ENCODE measurements at places on chromosomes 16 and 17. TPM values are rescaled to one million over a fixed set of nuclear protein-coding genes. Genes with fewer than 3 reads are reported as not detected.
A peak's percentile ranks its signal among the peaks of the same experiment; 100 is the strongest.

NAGPA gene
- total RNA-seq = 16.8 TPM

ABCA6 gene
- 0.48 TPM for total RNA-seq

CSH2 gene
- total RNA-seq = not detected

TEX19 gene
- total RNA-seq = 0.14 TPM

TM4SF5 gene
- total RNA-seq = 5.3 TPM

TBX6 gene
- 1.6 TPM for total RNA-seq

GRCh38 chr17:43860927-43861622 lies 14.1 kb downstream of the CD300LG start:
- peaks cover 2% of the 10 kb centered on the region for H3K27me3 ChIP-seq
- no peaks in the 10 kb centered on the region for H3K4me1 ChIP-seq
- no peak overlapping the region for H3K4me3 ChIP-seq
- no peaks in the 10 kb centered on the region for H3K36me3 ChIP-seq
- DNase-seq = no peak
- no peak overlapping the region for H3K27ac ChIP-seq

DNA sequence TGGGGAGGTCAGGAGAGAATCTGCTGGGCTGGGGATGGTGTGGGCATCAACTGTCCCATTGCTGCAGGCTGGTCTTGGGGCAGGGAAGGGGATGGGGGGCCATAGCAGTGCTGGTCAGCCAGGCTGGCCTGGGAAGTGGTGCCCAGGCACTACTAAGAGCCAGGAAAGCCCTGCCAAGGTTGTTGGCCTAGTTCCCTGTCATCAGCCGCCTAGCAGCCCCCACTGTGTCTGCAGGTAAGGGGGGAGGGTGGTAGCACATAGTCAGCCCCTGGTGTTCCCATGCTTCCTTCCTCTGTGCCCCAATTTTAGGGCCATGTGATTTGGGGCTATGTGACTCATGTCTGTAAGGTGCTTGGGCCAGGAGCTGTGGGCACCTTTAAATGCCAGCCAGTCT lies 17.8 kb downstream of the GJD3 start:
- no peak for DNase-seq
- H3K4me3 ChIP-seq = peak overlapping the region; percentile 62
- peaks cover 10% of the 10 kb centered on the region for H3K36me3 ChIP-seq
- no peaks in the 10 kb centered on the region for H3K27me3 ChIP-seq

GRCh38 chr17:6355196-6355595 lies 79.7 kb downstream of the AIPL1 start:
- no peaks in the 10 kb centered on the region for H3K36me3 ChIP-seq
- no peaks in the 10 kb centered on the region for H3K27me3 ChIP-seq
- DNase-seq = peak; percentile 20
- no peak overlapping the region for H3K4me3 ChIP-seq

DNA sequence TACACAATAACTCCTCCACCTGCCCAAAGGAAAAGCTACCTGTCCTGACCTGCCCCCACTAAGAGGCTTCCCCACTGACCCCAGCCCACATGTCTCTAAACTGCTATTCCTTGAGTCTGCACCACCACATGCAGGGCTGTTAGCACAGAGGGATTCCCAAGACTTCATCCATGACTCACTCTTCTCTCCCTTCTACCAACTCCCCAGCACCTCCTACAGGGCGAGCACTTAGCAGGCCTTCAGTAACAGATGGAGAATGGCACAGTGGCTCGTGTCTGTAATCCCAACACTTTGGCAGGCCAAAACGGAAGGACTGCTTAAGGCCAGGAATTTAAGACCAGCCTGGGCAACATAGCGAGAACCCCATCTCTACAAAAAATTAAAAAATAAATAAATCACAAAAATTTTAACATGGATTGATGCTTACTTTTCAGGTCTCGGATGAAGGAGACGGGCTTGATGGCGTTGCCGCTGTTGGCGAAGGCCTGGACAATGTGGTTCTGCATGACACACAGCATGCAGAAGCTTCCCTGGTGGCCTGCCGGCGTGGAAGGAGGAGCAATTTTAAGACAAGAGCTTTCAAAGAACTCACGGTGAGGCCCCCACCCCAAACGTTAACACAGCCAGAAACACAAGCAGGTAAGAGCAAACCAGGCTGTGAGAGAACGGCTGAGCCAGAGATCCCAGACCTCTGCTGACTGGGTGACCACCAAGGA lies 12.0 kb downstream of the USP36 start:
- H3K36me3 ChIP-seq = peaks cover 36% of the 10 kb centered on the region
- H3K27me3 ChIP-seq = no peaks in the 10 kb centered on the region
- no peaks in the 10 kb centered on the region for H3K4me1 ChIP-seq
- H3K4me3 ChIP-seq = no peak overlapping the region
- H3K27ac ChIP-seq = no peak overlapping the region
- DNase-seq = no peak

GRCh38 chr17:6706996-6707395 lies 6.2 kb downstream of the SLC13A5 start:
- no peak overlapping the region for H3K4me3 ChIP-seq
- peaks cover 60% of the 10 kb centered on the region for H3K27me3 ChIP-seq
- H3K36me3 ChIP-seq = no peaks in the 10 kb centered on the region
- no peak for DNase-seq
- H3K27ac ChIP-seq = no peak overlapping the region

- H3K4me3 ChIP-seq = no peak overlapping the region
- H3K27ac ChIP-seq = no peak overlapping the region
- H3K36me3 ChIP-seq = no peaks in the 10 kb centered on the region
These were observed 6.5 kb upstream of the DHX40 start for GRCh38 chr17:59558953-59559352.

DNA sequence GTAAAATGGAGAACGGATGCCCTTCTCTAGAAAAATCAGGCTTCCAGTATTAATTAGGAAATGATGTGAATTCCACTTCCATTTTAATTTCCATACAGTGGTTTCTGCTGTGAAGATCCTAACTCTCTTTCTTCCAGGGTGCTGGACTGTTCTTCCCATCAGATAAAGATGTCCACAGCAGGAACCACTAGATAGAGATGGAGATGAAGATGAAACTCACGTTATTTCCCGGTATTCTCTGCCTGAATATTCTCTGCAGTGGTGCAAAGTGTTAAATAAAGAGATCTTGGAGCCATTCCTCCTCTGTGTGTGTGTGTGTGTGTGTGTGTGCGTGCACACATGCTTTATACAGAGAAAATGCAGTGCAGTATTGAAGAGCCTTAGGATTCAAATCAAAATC lies 727.5 kb downstream of the KCNJ2 start:
- no peak for DNase-seq
- H3K36me3 ChIP-seq = no peaks in the 10 kb centered on the region
- no peaks in the 10 kb centered on the region for H3K4me1 ChIP-seq
- no peak overlapping the region for H3K27ac ChIP-seq
- H3K27me3 ChIP-seq = peaks cover 3% of the 10 kb centered on the region
- no peak overlapping the region for H3K4me3 ChIP-seq

DNA sequence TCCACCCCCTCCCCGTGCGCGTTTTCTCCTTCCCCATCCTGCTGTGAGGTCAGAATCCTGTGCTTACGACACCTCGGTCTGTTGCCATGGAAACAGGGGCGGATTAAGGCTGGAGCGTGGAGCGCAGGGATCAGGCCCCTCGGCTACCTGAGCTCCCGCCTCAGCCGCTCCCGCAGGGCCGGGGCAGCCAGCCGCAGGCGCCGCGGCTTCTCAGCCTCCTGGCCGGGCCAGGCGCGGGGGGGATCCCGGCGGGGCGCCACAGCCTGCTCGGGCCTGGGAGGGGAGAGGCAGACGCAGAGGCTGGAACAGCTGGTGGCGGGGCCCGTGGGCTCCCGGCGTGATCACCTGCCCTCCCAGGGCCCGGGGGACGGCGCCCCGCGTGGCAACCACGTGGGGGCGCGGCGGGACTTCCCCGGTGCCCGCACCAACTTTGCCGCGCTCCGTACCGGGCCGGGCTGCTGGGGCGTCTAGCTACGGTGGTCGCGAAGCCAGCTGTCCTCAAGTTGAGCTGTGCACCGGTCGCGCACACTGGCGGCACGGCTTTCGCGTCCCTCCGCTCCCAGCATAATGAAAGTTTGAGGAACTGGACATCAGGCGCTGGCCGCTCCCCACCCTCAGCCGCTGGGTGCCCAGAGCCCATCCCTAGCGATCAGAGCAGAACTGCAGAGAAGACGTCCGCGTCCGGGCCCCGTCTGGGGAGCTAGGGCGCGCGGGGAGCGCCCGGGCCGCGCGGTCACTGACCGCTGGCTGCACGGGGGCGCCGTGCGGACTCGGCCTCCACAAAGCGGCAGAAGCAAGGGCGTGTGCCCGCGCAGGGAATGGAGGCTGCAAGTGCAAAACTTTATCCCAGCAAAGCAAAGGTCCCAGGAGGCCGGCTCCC lies 1.2 kb downstream of the RTN4RL1 start:
- peaks cover 73% of the 10 kb centered on the region for H3K27me3 ChIP-seq
- peak overlapping the region; percentile 85 for H3K4me3 ChIP-seq
- H3K4me1 ChIP-seq = peaks cover 15% of the 10 kb centered on the region
- no peak for DNase-seq

DNA sequence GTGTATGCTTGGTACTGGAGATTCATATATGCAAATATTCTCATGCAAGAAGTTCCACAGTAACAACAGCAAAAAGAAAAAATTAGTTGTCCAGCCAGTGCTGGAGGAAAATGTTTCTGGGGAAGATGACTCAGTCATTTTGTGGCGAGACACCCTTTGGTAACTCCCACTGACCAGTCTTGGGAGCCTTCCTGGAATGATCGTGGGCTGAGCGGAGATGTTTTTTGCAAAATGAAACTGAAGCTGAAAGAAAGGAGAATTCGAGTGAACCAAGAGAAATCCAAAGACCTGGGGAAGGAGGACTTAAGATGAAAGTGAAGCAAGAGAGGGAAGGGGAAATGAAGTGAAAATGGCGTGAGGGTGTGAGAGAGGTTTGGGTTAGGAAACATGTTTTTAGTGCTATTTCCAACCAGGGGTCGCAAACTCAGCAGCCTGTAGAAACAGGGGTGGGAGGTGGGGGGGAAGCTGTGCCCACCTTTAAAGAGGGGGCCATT lies 5.2 kb downstream of the ITPRIPL2 start:
- peak overlapping the region; percentile 73 for H3K4me3 ChIP-seq
- no peak for DNase-seq
- H3K27me3 ChIP-seq = no peaks in the 10 kb centered on the region
- peaks cover 9% of the 10 kb centered on the region for H3K36me3 ChIP-seq

DNA sequence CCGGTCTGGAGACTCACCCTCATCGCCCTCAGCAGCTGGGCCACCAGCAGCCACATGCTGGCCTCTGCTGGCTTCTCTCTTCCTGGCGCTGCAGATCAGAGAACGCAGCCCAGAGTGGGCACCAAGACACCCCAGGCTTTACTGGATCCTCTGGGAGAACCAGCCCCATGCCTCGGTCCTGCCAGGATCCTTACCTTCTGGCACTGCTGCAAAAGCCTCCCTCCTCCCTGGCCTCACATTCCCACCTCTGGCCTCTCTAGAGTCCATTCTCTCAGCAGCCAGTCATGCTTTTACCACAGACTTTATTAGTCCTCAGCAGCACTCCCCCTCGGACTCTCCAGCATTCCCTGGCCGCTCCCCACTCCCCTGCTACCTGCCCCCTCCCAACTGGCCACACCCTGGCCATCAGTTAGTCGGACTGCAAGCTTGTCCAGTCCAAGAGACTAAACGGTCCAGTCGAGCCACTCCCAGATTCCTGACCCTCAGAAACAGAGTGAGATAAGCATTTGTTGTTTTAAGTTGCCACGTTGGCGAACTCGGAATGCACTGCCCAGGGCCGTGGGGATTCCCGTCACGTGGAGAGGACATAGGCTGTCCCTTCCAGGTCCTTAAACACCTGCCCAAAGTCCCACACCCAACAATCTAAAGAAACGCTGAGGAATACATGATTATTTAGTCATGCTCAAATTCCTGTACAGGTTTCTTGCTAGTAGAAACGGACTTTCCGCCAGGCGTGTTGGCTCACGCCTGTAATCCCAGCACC lies 5.9 kb upstream of the SPG7 start:
- H3K4me1 ChIP-seq = peaks cover 25% of the 10 kb centered on the region
- H3K27ac ChIP-seq = peak overlapping the region; percentile 98
- no peak for DNase-seq
- H3K4me3 ChIP-seq = peak overlapping the region; percentile 77
- H3K36me3 ChIP-seq = no peaks in the 10 kb centered on the region

DNA sequence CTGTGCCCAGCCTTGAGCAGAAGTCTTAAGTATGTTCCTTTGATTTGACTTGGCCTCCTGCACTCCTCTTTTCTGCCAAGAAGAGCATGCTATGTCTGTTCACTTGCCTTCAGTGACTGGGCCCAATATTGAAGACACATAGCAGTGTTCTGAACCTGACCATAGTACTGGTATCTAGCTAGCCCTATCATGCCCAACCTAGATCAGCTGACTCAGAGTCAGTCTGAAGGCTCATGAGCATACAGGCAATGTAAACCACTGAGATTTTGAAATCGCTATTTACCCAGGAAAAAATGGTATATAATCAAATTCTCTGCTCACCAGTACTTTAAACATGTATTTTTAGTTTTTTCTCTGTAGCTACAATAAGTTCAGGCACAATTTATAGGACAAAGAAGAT lies 129.4 kb downstream of the TANC2 start:
- H3K4me1 ChIP-seq = no peaks in the 10 kb centered on the region
- H3K27ac ChIP-seq = no peak overlapping the region
- no peaks in the 10 kb centered on the region for H3K36me3 ChIP-seq
- no peak overlapping the region for H3K4me3 ChIP-seq
- no peaks in the 10 kb centered on the region for H3K27me3 ChIP-seq
- DNase-seq = no peak

- no peaks in the 10 kb centered on the region for H3K36me3 ChIP-seq
- no peak overlapping the region for H3K4me3 ChIP-seq
- DNase-seq = no peak
- H3K4me1 ChIP-seq = peaks cover 18% of the 10 kb centered on the region
These were observed 51.0 kb upstream of the MRTFB start for GRCh38 chr16:14020141-14020540.

DNA sequence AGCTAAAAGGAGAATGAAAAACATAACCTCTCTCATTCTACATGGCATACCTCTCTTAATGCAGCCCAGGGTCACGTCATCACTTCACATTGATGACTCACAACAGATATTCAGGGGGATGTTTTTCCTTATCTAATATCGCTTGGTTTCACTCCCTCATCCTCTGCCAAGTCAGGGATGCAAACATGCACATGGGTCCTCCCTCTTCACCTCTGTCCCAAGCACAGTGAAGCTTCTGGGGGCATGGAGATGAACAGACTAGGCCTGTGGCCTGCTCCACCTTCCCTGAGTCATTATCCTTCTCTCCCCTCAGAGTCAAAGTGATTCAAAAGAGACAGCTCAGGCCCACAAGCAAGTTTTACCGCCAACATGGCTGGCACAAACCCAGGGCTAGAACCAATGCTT lies 2.3 kb upstream of the MT2A start:
- H3K4me1 ChIP-seq = peaks cover 36% of the 10 kb centered on the region
- H3K27ac ChIP-seq = no peak overlapping the region
- H3K4me3 ChIP-seq = no peak overlapping the region
- H3K36me3 ChIP-seq = no peaks in the 10 kb centered on the region
- peaks cover 46% of the 10 kb centered on the region for H3K27me3 ChIP-seq

Data from type B pancreatic cell (in vitro differentiated cells).